ENCODE measurements at places on chromosomes 5 and 9.

- no peak overlapping the region for H3K4me3 ChIP-seq
- no peak for DNase-seq
- no peak overlapping the region for H3K27ac ChIP-seq
- H3K36me3 ChIP-seq: no peaks in the 10 kb centered on the region
These were observed 18.2 kb downstream of the FIBCD1 start for GRCh38 chr9:130920762-130921299.

GRCh38 chr5:132825033-132825833 lies 5.2 kb downstream of the SHROOM1 start:
- H3K4me3 ChIP-seq: no peak overlapping the region
- no peak overlapping the region for H3K27ac ChIP-seq
- H3K27me3 ChIP-seq: no peaks in the 10 kb centered on the region
- DNase-seq: no peak
- peaks cover 17% of the 10 kb centered on the region for H3K4me1 ChIP-seq

- no peaks in the 10 kb centered on the region for H3K27me3 ChIP-seq
- no peaks in the 10 kb centered on the region for H3K4me1 ChIP-seq
- H3K4me3 ChIP-seq: no peak overlapping the region
- no peak for DNase-seq
- no peak overlapping the region for H3K27ac ChIP-seq
These were observed 240.5 kb downstream of the CETN3 start for GRCh38 chr5:90169078-90169477.

DNA sequence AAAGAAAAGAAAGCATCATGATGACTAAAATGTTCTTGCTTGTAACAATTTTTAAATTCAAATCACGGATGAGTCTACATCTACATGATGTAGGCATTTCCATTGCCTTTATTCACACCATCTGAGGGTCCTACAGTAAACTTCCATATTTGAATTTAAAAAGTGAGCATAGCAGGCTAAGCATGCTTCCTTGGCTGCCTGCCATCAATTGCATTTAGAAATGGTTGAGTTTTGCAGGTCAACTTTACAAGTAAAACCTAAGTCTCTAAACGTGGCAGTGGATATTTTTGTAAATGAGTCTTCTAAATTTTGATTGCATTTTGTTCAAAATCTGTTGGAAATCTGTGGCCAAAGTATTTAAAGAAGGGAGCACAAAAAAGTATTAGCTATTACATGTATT lies 136.5 kb upstream of the PTCH1 start:
- H3K4me1 ChIP-seq: no peaks in the 10 kb centered on the region
- H3K27me3 ChIP-seq: no peaks in the 10 kb centered on the region
- no peak overlapping the region for H3K4me3 ChIP-seq

DNA sequence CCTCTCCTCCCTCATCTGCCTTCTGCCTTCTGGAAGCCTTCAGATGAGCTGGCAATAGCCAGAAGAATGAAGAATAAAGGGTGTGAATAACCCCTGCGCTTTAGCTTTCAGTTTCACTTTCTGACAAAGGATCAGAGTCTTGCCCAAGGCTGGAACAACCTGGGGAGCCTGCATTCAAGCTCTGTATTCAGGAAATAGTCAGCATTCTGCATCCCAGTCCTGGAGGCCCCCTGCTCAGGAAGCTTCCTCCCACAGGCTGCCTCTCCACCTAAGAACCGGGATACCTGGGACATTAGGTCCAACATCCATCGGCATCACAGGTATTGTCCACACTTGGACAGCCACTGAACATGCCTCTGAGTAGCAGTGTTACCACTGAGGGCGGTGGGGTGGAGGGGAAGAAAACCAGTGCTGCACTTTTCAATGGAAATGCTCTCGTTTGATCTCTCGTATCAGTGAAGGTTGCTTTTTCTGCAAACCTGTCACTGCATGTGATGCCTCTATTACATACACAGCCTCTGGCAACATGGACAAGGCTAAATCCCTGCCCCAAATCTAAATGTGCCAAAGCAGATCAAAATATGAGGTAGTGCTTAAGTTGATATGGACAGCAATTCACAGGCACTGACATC lies 39.8 kb upstream of the ACO1 start:
- H3K4me1 ChIP-seq: no peaks in the 10 kb centered on the region
- no peak overlapping the region for H3K4me3 ChIP-seq
- H3K27me3 ChIP-seq: no peaks in the 10 kb centered on the region
- no peak overlapping the region for H3K27ac ChIP-seq
- no peaks in the 10 kb centered on the region for H3K36me3 ChIP-seq

DNA sequence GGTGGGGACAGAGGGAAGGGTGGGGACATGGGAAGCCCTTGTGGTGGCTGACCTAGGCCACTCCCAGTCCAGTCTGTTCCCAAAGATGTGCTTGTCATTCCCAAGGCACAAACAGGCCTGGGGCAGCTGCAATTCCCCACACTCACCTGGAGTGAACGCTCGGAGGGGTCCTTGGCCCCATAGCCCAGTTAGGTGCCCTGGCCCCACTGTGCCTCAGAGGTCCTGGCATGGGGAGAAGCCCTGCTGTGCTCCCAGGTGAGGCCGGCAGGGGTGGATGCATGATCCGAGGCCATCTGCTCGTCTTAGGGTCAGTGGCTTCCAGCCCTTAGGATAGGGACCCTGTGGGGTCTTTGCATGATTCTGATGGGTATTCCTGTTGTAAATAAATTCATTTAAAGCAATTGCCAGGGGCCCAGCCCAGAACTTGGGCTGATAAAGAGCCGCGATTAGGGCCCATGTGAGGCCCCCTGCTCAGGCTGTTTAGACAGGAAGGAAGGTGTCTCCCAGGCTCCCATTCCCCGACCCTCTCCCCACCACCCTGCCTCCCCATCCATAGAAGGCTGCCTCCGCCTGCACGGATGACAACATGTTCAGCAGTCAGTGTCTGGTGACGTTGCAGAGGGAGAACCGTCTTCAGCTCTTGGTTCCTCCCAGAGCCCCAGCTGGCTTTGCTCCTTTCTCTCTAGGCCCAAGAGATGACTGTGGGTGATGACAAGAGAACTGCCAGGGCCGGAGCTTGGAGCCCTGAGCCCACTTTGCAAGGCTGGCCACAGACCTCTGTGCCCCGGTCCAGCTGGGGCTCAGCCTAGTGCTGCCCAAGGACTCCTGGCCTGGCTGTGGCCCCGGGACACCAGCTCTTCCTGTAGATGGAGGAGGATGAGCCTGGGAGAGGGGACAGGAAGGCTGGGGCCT lies 28.4 kb upstream of the IRX4 start:
- H3K36me3 ChIP-seq: no peaks in the 10 kb centered on the region
- H3K27ac ChIP-seq: no peak overlapping the region
- DNase-seq: no peak
- no peaks in the 10 kb centered on the region for H3K27me3 ChIP-seq
- H3K4me3 ChIP-seq: no peak overlapping the region
- no peaks in the 10 kb centered on the region for H3K4me1 ChIP-seq

GRCh38 chr5:123720955-123721354 lies 209.0 kb downstream of the CSNK1G3 start:
- H3K36me3 ChIP-seq: no peaks in the 10 kb centered on the region
- no peak for DNase-seq
- H3K4me1 ChIP-seq: peaks cover 9% of the 10 kb centered on the region
- H3K4me3 ChIP-seq: no peak overlapping the region

GRCh38 chr9:120726484-120726883 lies 12.2 kb upstream of the MEGF9 start:
- H3K27me3 ChIP-seq: no peaks in the 10 kb centered on the region
- no peak overlapping the region for H3K27ac ChIP-seq
- peaks cover 38% of the 10 kb centered on the region for H3K4me1 ChIP-seq
- H3K4me3 ChIP-seq: no peak overlapping the region
- no peak for DNase-seq

All from SJCRH30 (cell line).